ENCODE measurements at places on chromosomes 1 and 21.
A peak's percentile ranks its signal among the peaks of the same experiment; 100 is the strongest.

- no peak for DNase-seq
Measured at GRCh38 chr1:198400063-198400462, 140.4 kb downstream of the ATP6V1G3 start.

DNA sequence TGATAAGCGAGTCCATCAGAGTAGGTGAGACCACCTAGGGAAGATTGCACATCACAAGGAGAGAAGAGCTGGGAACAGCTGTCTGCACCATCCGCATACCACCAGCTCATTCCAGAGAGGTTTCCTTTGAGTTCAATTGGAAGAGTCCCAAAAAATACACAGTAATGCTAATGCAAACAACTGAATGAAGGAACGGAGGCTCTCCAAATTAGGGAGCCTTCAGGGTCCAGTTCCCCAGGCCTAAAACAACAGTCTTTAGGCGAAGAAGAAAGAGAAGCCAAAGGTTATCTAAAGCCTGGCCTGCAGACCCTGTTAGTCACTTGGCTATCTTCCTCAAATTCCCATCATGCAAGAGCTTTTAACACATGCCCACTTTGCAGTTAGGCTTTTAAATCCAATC is 246.4 kb downstream of the PBX1 start:
- no peak for DNase-seq

- DNase-seq: no peak
Measured at GRCh38 chr1:116913941-116914340, 4.2 kb downstream of the PTGFRN start.

DNA sequence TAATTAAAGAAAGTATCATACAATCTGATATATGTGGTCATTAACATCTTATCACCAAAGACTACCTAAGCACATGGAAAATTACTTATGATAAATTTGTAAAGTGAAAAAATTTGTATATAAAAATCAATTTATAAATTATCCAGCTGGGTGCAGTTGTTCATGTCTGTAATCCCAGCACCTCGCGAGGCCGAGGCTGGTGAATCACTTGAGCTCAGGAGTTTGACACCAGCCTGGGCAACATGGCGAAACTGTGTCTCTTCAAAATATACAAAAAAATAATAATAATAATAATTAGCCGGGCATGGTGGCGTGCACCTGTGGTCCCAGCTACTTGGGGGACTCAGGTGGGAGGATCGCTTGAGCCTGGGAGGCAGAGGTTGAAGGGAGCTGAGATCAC is 82.8 kb upstream of the SYT6 start:
- no peak for DNase-seq

- DNase-seq: no peak
Measured at GRCh38 chr21:37765221-37765900, 150.9 kb downstream of the KCNJ6 start.

DNA sequence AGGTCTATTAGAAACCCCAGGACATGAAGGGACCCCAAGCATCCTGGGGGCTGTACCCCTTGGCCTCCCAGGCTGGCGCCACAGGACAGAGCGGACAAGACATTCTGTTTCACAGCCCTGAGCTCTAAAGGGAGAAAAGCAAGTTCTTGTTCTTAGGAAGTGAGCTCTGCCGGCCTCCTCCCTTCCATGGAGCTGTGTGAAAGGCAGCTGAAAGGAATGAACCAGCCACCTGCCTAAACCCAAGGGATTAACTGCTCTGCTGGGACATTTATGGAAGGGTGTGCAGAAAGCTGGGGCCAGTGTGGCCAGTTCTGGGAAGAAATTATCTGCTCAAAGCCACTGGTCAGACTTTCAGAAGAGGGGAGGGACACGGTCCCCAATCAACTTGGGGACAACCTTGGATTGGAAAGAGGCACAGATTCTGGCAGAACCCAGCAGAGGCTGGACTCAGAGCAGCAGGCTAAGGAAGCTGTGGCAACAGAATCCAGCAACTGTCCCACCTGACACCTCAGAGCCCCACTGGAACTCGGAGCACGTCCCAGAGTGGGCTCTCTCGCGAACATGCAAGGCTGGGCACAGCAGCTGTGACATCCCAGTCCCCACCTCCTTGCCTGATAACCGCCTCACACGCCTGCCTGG is 2.1 kb downstream of the KLHL21 start:
- no peak for DNase-seq

- no peak for DNase-seq
Measured at GRCh38 chr1:29123053-29123886, 433 bp downstream of the TMEM200B start.

DNA sequence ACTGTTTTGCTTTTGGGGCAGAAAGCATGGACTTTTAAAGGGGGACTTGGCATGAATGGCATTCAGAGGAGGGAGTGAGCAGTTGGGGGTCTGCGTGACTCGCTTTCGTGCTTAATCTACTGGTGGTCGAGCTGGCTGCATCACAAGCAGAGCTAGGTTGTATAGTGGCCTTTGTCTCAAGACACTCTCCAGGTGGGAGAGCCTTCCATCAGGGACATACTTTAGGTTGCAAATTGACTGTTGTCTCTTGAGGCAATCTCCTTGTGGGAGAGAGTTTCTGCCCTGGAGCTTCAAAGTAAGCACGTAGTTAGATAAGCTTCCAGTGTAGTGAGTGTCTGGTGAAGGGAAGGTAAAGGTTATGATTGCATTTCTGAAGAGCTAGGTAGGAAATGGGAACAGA is 93.9 kb downstream of the C1orf21 start:
- no peak for DNase-seq

GRCh38 chr1:248817065-248817464 is 8.7 kb downstream of the SH3BP5L start:
- DNase-seq: no peak

DNA sequence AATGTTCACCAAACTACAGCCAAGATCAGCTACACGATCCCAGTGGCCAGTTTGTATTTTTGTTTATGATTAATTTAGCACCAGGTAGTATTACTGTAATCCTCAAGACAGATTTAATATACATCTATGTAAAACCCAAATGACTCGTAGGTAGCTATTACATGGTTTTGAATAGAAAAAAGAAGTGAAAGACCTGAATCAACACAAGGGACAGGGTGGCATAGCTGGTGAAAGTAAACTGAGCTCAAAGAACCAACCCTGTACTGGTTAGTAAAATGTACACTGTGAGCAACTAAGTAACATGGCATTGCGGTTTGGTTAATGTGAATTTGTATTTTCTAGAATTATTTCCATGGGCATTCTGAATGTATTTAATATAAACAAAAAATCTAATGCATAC is 8.8 kb downstream of the GPATCH2 start:
- no peak for DNase-seq

DNA sequence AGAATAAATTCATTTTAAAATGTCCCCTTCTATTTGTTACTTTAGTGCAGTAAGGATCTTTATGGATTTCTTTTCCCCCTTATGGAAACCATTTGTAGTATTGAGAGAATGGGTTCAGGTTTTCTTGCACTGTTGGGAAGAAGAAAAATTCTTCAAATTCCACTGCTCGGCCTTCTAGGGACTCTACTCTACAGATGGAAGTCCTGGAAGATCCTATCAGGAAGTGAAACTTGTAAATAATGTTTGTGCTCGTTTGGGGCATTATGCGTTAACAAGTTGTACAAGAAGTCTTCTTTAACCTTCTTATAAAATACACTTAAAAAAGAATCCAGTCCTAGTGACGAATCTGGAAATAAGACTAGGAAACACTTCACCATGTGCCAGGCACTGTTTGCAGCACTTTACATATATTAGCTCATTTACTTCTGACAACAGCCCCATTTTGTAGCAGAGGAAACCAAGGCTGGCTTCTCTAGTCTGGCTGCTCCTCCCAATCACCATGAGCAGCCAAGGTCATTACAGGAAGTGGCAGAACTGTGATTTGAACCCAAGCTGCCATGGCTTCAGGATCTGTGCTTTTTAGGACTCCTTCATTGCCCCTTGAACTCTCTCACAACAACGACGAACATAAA is 11.8 kb downstream of the LRRC8D start:
- DNase-seq: no peak

DNA sequence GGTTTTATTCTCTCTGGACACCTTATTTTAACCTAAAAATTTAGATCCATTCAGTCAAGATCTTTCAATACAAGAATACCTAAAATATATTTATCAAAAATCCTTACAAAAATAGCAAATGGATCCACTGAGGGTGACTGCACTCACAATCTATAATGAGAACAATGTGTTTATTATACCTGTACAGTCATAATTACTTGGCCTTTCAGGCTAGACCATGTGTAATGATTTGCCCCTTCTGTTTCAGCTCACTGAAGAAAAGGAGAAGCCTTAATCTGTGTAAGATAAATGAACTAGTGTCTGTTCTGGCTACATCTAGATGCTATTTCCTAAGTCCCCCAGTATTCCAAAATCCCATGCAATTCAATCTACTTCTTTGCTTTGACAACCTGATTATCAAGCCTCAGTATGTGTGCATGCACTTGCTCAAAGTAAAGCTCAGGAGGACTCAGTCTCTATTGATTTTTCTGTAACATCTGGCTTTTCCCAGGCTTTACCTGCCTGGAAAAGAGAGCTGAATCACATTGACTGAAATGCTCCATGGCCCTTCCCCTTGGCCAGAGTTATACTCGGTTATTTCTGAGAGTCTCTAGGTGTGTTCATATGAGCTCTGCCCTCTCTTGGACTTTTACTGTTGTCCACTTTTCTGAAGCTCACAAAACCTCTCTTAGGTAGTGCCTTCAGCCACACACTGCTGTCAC is 27.6 kb downstream of the CRP start:
- no peak for DNase-seq

GRCh38 chr1:40421431-40422384 is 28.6 kb upstream of the ZFP69B start:
- DNase-seq: no peak

GRCh38 chr1:156836041-156836654 is 19.5 kb upstream of the SH2D2A start:
- DNase-seq: no peak

GRCh38 chr1:228059634-228060457 is 22.7 kb upstream of the ARF1 start:
- peak; percentile 75 for DNase-seq

- DNase-seq: no peak
Measured at GRCh38 chr1:20229171-20229570, 42.9 kb upstream of the PLA2G2C start.

- DNase-seq: no peak
Measured at GRCh38 chr1:68442006-68442405, 7.7 kb downstream of the RPE65 start.

DNA sequence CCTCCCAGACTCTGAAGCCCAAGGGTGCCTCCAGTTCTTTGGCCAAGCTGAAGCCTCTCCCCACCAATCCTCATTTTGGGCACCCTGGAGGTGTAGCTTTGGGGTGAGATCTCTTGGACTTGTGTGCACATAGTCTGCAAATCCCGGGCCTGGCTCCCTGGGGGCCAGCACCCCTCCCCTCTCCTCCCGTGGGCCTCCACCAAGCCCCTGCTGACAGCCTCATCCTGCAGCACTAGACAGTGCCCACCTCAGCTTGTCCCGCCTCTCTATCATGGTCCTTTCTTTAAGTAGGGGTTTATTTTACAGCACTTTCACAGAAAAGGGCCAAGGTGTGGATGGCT is 3.2 kb downstream of the GJC2 start:
- DNase-seq: no peak

DNA sequence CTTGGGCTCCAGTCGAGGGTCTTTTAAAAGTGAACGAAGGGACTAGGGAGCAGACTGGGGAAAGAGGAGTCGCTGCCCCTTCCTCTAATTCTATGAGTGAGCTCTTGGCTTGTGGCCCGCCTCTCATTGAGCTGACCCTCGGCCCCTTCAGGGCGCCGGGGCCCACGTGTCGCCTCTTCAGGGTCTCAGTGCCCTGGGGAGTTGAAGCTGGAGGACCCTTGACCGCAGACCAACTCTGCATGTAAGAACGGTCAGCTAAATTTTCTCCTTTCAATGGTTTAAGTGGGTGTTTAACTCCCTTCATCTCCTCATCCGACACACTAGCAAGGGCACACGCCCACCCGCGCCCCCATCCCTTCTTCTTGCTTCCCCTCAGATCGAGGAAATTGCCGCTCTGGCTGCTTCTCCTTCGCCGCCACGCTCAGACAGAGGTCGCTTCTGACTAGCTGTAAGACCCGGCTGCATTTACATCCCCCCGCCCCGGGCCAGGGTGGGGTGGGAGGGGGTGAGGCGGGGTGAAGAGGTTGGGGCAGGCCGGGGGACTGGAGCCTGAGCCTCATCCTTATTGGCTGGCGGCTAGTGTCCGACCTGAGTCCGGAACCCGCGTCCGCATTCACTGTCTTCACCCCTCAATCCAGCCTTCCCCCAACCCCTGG is 10.9 kb downstream of the NR5A2 start:
- no peak for DNase-seq

- no peak for DNase-seq
Measured at GRCh38 chr1:115233598-115233997, 104.5 kb downstream of the NGF start.

- DNase-seq: no peak
Measured at GRCh38 chr1:113168946-113169345, 95.9 kb downstream of the LRIG2 start.

GRCh38 chr1:221742555-221743415 is 896 bp upstream of the DUSP10 start:
- peak; percentile 72 for DNase-seq

GRCh38 chr1:221795380-221795779 is 53.5 kb upstream of the DUSP10 start:
- no peak for DNase-seq

DNA sequence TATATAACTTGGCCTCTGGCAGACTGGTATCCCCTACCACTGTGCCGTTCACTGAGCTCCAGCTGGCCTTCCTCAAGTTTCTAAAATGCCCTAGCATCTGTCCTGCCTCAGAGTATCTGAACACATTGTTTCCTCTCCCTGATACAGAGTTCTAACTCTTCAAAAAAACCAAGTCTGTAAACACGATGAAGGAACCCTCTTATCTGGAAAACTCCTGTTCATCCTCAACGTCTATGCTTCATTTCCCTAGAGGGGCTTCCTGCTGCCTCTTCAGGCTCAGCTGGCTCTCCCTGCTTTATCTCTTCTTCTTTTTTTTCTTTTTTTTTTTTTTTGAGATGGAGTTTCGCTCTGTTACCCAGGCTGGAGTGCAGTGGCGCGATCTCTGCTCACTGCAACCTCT is 5.6 kb downstream of the BSDC1 start:
- DNase-seq: no peak

DNA sequence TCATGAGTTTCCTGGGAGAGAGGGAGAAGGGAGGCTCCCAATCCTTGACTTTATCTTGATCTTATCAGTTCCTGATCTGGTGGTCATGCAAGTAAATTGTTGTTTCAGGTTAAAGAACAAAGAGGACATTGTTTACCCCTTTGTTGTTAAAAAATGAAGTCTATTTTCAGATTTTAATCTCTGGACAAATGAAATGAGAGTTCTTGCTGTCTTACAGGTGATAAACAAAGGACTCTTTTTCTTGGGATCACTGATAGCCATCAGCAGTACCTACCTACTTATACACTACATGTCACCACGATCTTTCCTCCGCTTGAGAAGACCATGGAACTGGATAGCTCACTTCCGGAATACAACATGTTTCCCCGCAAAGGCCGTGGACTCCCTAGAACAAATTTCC is 48.4 kb downstream of the CHML start:
- DNase-seq: no peak

DNA sequence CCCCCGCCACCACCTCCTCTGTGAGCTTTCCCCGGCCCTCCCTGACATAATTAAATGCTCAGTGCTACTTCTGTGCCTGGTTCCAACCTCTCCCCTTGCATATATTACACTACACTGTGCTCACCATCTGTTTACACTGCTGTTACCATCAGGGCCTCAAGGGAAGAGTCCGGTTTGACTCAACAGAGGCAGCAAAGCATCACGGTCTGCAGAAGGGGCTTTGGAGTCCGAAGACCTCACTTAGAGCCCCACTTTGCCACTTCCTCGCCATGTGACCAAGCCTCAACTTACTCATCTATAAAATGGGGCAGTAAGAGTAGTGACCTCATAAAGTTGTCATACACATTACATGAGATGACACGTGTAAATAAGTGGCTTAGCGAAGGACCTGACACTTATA is 27.4 kb downstream of the KCNN3 start:
- DNase-seq: no peak
